Thyroid gland (tissue), 4 donors: ENCODE measurements at places on chromosomes 12 and 14. TPM values are rescaled to one million over a fixed set of nuclear protein-coding genes. Genes with fewer than 3 reads are reported as not detected.

Gene KRT81
- not detected for total RNA-seq

- H3K27ac ChIP-seq: no peak overlapping the region
- no peak overlapping the region for H3K4me3 ChIP-seq
- H3K27me3 ChIP-seq: no peaks in the 10 kb centered on the region
- no peaks in the 10 kb centered on the region for H3K36me3 ChIP-seq
- H3K4me1 ChIP-seq: no peaks in the 10 kb centered on the region
- DNase-seq: no peak
These were observed 53.5 kb upstream of the DIO3 start for GRCh38 chr14:101507836-101508150.

DNA sequence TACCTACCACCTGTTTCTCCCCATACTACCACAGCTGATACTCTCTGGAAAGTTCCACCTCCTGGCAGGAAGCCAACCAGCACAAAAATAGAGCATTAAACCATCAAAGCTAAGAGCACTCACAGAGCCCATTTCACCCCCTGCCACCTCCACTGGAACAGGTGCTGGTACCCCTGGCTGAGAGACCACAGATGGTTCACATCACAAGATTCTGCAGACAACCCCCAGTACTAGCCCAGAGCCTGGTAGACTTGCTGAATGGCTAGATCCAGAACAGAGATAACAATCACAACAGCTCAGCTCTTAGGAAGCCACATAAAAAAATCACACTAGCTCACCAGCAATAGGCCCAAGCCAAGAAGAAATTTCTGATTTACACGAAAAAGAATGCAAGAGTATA, 855.2 kb downstream of the FSCB start:
- no peak overlapping the region for H3K4me3 ChIP-seq
- H3K27ac ChIP-seq: no peak overlapping the region
- no peaks in the 10 kb centered on the region for H3K36me3 ChIP-seq
- no peaks in the 10 kb centered on the region for H3K27me3 ChIP-seq

- DNase-seq: no peak
- H3K4me1 ChIP-seq: no peaks in the 10 kb centered on the region
- no peaks in the 10 kb centered on the region for H3K36me3 ChIP-seq
- H3K27ac ChIP-seq: no peak overlapping the region
- no peak overlapping the region for H3K4me3 ChIP-seq
These were observed 199.0 kb upstream of the ATP2B1 start for GRCh38 chr12:89907659-89908058.

DNA sequence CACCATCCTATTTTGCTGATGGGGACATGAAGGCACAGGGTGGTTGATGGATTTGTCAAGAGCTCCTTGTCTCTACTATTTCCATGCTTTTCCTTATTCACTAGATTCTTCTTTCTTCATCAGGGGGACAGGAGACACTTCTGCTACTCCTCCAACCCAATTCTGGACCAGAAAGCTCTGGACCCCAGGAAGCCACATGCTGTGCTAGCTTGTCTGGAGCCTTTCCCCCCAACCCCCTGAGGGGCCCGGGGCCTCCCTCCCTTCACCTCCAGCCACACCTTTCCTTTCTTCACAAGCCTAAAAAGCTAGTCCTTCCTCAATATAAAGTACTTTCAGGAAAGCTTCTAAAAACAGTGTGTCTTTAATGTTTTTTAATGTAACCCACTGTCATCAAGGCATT, 75.1 kb upstream of the CAPRIN2 start:
- H3K36me3 ChIP-seq: no peaks in the 10 kb centered on the region
- no peak overlapping the region for H3K4me3 ChIP-seq
- H3K4me1 ChIP-seq: no peaks in the 10 kb centered on the region
- no peaks in the 10 kb centered on the region for H3K27me3 ChIP-seq
- no peak for DNase-seq
- H3K27ac ChIP-seq: no peak overlapping the region

- H3K27ac ChIP-seq: no peak overlapping the region
- H3K4me3 ChIP-seq: no peak overlapping the region
- H3K4me1 ChIP-seq: peaks cover 20% of the 10 kb centered on the region
- H3K27me3 ChIP-seq: no peaks in the 10 kb centered on the region
- no peaks in the 10 kb centered on the region for H3K36me3 ChIP-seq
- no peak for DNase-seq
These were observed 62.4 kb downstream of the PRKAB1 start for GRCh38 chr12:119730381-119730780.
